ENCODE measurements at places on chromosomes 12 and 14. TPM values are rescaled to one million over a fixed set of nuclear protein-coding genes. Genes with fewer than 3 reads are reported as not detected.

NXPH4 gene
- 0.40 TPM for total RNA-seq

CABP1 gene
- total RNA-seq = 0.34 TPM

DNA sequence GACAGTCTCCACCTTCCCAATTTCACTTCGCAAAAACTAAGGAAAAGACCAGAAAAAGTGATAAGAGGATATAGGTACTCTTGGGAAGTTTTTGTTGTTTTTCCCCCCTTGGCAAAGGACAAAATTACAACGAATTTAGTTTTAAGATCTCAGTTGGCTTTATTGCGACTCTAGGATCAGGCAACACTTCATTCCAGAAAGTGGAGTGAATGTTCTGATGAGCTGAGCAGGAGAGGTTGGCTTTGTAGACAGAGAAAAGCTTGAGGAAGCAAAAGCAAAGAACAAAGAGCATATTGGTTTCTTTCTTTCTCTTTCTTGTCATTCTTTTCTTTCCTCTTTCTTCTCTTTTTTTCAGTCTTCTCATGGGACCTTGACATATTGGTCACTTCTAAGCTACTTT lies 640 bp upstream of the ZFYVE1 start:
- no peak for DNase-seq

GRCh38 chr12:100668945-100669536 lies 95.6 kb downstream of the GAS2L3 start:
- DNase-seq = peak; percentile 59

Measured in activated CD8-positive, alpha-beta T cell treated with anti-CD3 and anti-CD28 coated beads, Interleukin-2, amount 10 ng/mL, durations not matched to agents 7 days and 5 days (primary cell).